GM23338 (cell line): ENCODE measurements at places on chromosomes 11 and 22. TPM values are rescaled to one million over a fixed set of nuclear protein-coding genes. Genes with fewer than 3 reads are reported as not detected.
A peak's percentile ranks its signal among the peaks of the same experiment; 100 is the strongest.

DNA sequence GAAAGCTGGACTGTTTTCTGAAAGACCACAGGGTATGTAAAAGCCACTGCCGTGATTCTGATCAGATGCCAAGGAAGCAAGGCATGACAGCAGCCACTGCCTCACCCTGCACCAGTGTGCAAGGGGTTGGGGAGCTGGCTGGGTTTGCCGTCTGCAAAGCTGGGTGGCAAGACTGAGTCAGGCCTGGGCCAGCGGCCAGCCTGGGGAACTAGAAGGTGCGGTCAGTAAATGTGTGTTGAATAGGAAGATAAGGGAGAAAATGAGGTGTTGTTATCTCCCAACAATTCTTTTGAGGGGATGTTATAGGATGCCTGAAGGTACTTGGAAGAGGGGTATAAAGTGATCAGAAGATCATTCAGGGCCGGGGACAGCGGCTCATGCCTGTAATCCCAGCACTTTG lies 8.0 kb downstream of the VSTM5 start:
- H3K27ac ChIP-seq: no peak overlapping the region
- no peaks in the 10 kb centered on the region for H3K27me3 ChIP-seq
- no peak for DNase-seq
- no peaks in the 10 kb centered on the region for H3K4me1 ChIP-seq
- H3K4me3 ChIP-seq: no peak overlapping the region

DNA sequence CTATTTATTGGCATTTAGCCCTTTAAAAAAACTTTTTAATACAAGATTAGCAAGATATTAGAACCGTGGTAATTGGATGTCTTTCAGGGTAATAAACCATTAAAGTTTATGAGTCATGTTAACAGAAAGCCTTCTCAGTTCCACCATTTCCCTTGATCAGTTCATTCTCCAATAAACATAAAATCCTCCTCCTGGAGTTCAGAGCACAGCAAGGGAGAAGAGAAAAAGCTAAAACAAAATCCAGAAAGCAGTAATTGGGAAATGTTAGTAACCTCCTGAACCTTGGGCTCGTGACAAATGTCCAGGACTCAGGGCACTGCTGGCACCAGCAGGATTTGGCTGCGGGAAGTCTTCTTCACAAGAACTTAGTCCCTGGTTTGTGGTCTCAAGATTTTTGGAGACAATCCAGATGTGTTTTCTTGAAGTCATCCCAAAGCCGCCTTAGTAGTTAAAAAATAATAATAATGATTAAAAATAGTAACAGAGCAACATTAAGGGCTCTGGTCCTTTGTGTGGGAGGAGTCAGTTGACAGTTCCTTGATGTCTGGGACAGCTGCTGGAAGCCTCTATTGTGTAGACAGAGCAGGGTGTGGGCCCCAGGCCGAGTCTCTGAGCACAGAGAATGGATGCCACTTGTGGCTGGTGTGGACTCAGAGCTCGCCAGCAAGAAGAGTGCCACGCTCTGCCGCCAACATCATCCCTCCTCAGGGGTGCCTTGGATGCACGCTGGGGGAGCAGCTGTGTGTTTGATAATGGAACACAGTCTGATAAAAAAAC lies 43.4 kb upstream of the PITPNB start:
- no peaks in the 10 kb centered on the region for H3K36me3 ChIP-seq
- H3K4me3 ChIP-seq: no peak overlapping the region
- no peaks in the 10 kb centered on the region for H3K27me3 ChIP-seq
- DNase-seq: no peak

DNA sequence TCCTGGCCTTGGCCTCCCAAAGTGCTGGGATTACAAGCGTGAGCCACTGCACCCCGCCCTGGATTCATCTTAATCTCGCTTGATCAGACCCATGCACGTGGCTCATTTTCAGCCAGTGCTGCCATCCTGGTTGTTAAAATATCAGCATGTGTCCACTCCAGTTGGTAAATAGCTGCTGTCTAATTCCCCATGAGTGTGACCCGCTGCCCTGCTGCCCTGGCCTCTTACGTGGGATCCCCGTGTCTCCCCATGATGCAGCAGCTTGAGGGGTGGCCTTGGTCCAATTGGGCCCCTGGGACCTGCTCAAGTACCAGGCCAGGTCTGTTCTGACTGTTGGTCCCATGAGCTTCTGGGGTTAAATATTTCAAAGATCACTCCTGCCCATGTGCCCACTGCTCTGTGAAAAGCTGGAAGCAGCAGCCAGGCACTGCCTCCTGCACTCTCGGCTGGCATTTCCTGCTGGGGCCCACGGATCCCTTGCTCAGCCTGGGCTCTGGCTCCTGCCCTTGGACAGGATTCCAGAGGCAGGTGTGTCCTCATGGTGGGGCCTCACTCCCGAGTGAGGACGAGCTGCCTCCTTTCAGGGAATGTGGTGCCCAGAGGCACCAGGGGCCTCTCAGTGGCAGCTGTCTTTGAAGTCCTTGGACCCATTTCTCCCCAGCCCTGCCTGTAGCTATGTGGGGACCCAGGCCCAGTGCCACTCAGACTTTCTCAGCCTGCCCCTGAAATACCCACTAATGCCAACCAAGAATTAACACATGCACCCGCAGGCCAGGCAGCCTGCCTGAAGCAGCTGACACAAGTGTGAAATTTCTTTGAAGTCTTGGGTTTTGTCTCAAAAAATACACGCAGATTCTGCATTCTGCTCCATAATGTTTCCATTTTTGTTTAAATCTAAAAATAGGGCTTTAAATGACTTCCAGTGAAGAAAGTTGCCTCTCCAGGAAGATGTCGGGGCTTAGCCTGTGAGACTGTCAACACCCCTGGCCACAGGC lies 38.1 kb upstream of the PRDM11 start:
- no peaks in the 10 kb centered on the region for H3K27me3 ChIP-seq
- no peaks in the 10 kb centered on the region for H3K4me1 ChIP-seq

- H3K27ac ChIP-seq: no peak overlapping the region
- peaks cover 8% of the 10 kb centered on the region; the same call in 1 of the 2 replicates for H3K27me3 ChIP-seq
- H3K36me3 ChIP-seq: no peaks in the 10 kb centered on the region
- H3K4me1 ChIP-seq: peaks cover 54% of the 10 kb centered on the region
Observed at GRCh38 chr11:128734832-128735224, 41.0 kb downstream of the FLI1 start.

DNA sequence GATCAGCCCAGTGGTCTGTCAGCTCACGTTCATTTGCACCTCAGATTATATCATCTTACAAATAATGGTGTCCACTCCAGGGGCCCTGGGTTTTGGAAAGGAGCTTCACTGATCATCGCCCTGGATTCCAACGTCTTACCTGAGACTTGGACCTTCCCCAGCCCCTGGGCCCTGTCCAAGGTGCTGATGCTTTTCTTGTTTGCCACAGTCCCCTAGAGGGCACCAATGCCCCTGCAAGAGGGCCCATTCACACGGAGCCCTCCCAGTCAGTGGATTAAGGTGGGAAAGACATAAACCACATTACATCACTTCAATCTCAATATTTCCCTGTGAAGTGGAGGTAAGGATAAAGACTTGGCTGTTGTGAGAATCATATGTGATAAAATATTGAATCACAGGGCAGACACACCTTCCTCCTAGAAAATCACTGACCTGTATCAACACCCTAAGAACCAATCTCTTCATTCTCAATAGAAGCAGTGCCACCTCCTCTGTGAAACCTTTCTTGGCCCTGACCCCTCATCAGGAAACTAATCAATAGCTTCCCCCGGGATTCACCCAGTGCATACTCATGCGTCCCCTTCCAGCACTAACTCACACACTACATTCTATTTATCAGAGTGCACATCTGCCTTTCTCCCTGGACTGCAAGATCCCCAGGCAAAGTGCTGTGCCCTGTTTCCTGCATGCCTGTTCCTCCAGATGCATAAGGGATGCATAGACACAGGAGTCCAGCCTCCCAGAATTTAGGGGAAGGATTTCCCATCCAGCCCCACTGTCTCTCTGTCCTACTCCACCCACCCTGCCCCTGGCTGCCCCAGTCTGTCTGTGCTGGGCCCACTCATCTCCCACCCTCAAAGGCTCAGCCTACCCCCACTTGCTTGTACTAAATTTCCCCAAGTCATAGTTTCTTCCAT lies 167.0 kb downstream of the BUD13 start:
- H3K27me3 ChIP-seq: no peaks in the 10 kb centered on the region
- DNase-seq: peak; percentile 95
- no peak overlapping the region for H3K27ac ChIP-seq
- no peaks in the 10 kb centered on the region for H3K4me1 ChIP-seq

GRCh38 chr22:50219800-50220602 lies 19.2 kb downstream of the SELENOO start:
- H3K36me3 ChIP-seq: no peaks in the 10 kb centered on the region
- no peak overlapping the region for H3K27ac ChIP-seq
- H3K4me3 ChIP-seq: no peak overlapping the region
- H3K27me3 ChIP-seq: no peaks in the 10 kb centered on the region
- no peaks in the 10 kb centered on the region; the same call in 1 of the 2 replicates for H3K4me1 ChIP-seq

Gene KRTAP5-1
- polyA plus RNA-seq: not detected in 2 replicates

Gene RGL4
- polyA plus RNA-seq: 0.07 and 0.16 TPM in 2 replicates
